ENCODE measurements at places on chromosomes 4 and X. TPM values are rescaled to one million over a fixed set of nuclear protein-coding genes. Genes with fewer than 3 reads are reported as not detected.

TCEAL2 gene
- total RNA-seq, result 15.1 TPM

TMSB15C gene
- total RNA-seq, result 2.6 TPM

CTAG2 gene
- not detected for total RNA-seq

TMA16 gene
- 67.3 TPM for total RNA-seq

PHOX2B gene
- not detected for total RNA-seq

MAGEE1 gene
- total RNA-seq, result 10.2 TPM

SCML2 gene
- 21.3 TPM for total RNA-seq

POU4F2 gene
- not detected for total RNA-seq

ZNF595 gene
- total RNA-seq, result 22.5 TPM

CXCL6 gene
- 8.0 TPM for total RNA-seq

DNA sequence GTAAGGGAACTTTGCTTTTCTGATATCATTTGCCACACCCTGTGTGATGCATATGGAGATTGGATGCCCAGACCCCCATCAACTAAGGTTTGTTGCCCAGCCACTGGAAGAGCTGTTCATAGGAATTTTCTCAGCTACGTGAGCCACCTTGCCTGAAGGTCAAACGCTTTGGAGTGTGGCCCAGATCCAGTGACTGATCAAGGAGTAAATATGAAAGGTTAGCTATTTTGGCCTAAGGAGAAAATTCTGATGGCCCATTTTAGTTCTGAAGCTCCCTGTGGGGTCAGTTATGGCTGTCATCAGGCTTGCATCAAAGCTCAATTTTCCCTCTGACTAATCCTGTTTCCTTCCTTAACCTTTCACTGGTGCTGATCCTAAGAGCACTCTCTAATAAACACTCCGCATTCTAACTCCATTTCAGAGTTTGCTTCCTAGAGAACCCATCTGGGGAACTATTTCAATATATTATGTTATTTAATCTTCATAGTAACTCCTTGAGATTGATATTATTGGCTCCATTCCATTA lies 407.7 kb downstream of the SPRY1 start:
- DNase-seq, result no peak

DNA sequence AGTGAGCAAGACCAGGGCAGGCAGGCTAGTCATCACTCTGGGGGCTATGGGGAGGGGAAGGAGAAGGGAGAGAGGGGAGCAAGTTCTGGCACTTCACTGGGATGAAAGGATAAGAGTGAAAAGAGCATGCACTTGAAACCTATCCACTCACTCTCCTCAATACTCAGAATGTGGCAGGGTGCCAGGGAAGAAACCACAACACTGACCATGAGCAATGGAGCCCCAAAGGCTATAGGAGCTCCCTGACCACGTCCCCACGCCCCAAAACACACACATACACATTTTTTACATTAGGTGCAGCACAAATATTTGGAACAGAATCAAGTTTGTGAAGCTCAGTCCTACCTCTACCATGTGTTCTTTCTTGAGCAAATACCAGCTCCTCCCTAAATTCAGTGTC lies 132.2 kb downstream of the IDS start:
- no peak for DNase-seq

GRCh38 chrX:12802741-12803140 lies 11.5 kb downstream of the PRPS2 start:
- no peak for DNase-seq

DNA sequence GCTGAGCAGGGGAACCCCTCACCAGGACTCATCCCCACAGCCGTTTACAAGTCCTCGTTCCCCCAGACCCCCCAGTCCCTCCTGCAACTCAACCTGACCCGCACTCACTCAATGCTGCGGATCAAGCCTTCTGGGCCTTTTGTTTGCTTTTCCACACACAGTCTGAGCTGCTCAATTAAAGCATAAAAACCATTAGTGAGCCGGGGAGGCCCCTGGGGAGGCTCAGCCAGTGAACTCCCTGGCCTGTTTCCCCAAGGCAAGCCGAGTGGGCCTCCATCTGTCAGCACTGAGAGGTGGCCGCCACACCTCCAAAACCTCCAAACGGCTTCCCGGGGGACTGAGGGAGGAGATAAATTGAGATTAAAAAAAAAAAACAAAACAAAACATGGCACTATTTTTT lies 158.5 kb downstream of the SHOX start:
- no peak for DNase-seq

- DNase-seq, result no peak
Observed at GRCh38 chrX:22542641-22543040, 269.9 kb downstream of the CBLL2 start.

DNA sequence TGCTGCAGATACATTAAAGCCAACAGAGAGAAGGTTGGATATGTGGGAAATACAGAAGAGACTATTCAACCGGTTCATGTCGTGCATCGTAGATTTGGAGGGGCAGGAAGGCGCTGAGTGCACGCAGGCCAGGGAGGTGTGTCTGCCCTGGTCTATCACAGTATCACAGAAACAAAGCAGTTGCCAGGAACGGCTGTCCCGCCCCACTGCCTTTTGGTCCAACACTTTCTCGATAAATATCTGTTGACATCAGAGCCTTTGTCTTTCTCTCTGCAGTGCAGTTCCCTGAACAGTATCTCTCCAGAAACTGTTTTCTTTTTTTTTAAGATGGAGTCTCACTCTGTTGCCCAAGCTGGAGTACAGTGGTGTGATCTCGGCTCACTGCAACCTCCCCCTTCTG lies 151.1 kb upstream of the BCOR start:
- DNase-seq, result no peak

DNA sequence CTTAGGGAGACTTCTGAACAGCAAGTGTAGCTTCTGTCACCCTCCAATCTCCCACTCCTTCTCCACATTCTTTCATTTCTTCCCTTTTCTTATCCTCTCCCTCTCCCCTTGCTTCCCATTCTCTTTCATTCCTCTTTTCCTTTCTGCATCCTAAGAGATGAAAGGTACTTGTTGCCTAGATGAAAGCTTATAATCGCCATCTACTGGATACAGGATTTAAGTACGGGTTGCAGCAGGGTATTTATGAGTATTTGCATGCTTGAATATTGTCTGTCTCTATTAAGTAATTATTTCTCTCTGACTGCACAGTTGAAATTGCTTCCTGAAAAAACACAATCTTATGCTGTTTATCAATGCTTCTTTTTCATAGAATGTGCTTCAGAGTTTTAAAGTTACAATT lies 174.0 kb upstream of the TENT5D start:
- DNase-seq, result no peak

DNA sequence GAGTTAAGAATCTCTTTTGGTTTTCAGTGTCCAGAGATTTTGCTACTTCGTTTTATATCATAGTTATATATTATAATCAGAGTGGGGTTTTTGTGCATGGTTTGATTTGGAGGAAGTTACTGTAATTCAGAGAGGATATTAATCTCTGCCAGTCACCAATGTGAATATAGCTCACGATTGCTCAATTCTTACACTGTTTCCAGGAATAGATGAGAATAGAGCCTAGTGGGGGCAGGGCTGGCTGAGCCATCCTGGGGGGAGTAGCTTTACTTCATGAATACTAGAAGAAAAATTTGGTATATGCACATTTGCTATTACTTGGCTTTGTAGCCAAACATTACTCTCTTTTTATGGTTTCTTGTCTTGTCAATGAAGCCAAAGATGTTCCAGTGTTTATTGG lies 60.9 kb upstream of the TRPC3 start:
- no peak for DNase-seq

DNA sequence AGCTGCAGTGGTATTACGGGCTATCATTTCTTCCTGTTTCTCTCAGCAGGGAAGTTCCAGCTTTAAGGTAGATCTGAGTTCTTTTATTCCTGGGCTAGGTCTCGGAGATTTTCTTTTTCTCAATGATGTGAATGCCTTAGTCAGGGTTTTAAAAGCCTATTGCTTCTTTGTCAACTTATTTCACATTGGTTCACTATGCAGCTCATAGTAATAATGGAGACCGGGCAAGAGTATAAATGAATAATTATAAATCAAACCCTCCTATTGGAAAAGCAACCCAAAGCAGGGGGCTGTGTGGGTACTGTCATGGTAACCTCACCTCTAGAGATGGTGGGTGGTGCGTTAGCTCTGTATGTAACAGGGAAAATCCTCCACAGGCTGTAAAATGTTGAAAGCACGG lies 563.6 kb downstream of the RPA4 start:
- no peak for DNase-seq

GRCh38 chr4:14596904-14597303 lies 405.4 kb upstream of the CPEB2 start:
- peak; percentile 1 for DNase-seq

DNA sequence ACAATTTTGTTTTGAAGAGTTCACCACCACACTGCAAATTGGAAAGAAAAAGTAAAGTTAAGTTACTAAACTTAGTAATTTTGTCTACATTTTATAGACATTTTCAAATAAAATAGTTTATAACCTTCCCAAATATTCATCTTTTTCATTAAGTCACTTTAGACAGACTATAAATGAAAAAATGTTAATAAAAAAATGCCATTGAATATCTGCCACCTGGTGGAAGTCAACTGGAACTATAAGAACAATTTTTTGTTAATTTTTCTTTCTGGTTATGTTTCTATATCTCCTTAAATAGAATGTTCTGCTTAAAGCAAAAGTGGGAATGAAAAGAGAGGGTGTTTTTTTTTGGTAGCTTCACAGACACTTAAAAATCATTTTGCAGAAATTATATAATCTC lies 534.4 kb upstream of the PCDH10 start:
- DNase-seq, result no peak

- DNase-seq, result no peak
Observed at GRCh38 chrX:1449823-1450149, 2.9 kb downstream of the ASMTL start.

DNA sequence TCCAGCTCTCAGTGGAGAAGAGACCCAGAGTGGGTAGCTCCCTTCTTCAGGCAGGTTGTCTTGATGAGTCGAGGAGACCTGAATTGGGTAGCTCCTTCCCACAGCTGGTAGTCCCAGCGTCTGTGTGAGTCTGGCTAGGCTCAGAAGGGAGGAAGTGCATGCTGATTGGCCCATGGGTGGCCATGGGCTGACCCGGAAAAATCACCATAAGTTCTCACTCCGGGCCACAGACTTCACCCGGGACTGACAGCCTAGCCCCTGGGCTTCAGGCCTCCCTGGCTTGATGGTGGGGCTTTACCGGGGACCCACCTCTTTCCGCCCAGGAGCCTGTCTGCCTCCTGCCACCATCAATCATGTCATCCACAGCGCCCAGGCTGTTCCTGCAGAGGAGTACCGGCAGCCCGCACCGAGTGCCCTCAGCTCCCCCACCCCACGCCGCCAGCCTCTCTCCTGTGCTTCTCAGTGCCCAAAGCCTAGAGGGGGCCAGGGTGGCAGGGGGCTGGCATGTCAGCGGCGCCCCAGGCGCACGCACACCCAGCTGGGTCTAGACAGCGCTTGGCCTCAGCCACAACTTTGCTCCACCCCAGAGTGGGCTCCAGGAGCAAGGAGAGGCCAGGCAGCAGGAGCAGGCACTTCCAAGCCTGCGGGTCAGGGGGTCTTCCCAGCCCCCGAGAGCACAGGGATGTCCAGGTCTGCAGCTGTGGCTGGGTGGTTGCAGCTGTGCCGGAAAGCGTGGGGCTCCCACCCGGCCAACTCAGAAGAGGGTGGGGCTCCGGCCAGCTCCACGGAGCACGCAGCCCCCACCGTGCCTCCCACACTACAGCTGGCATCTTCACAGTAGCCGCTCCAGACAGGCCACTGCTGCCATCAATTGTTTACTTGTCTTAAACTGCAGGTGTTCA lies 16.1 kb upstream of the SAT1 start:
- no peak for DNase-seq

GRCh38 chr4:7569810-7570783 lies 135.4 kb upstream of the PSAPL1 start:
- no peak for DNase-seq

DNA sequence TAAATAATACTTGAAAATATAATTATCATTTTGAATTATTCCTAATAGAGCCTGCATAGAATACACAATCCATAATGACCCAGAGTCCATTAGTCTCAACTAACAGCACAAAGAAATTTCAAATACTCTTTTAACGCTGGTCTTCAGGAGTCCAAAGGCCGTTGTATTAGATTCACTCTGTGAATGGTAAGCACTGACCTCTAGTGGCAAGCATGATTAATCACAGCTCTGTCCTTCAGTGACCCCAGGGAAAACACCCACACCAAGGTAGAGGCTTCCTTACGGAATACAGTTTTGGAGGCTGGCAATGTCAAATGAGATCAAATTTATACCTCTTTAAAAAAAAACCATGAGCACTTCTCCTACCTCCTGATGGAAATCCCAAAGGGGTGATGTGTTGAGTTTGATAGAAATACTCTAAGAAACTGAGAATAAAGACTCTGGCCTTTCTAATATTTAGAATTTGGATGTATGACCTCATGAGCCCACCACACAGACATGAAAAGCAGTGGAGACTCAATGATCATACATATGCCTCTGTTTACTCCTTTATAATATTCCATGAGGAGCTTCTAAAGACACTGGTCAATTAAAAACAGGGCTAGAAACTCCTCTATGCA lies 147.2 kb upstream of the DKK2 start:
- no peak for DNase-seq

GRCh38 chr4:152836936-152837335 lies 57.2 kb downstream of the ARFIP1 start:
- no peak for DNase-seq

DNA sequence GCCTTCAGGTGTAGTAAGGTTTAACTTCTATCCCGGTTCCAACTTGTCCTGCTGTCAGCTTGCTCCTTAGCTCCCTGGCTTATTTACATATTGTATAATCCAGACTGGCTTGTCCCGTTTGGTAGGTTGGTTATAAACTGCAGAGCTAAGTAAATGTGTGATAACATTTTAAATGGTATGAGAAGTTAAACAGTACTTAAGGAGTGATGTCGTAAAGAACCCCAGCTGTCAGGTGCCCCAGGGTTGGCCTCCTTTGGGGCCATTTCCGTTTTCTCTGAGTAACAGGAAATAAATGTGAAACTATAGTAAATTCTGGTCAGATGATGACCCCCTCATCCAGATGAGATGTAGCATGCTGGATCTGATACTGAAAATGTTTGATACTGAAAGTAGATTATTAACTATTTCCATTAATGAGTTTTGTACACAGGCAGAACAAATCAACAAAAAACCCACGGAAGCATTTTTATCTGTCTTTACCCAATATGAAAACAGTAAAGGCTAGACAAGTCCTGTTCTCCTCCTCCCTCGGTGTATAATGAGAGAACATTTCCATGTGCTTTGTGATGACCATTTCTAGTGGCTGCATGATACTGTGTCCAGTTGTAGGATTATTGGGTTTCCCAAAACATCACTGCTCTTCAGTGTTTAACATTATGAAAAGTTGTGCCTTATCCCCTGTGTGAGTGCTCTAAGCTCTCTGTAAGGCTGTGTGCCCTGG lies 22.4 kb downstream of the GAB1 start:
- no peak for DNase-seq

DNA sequence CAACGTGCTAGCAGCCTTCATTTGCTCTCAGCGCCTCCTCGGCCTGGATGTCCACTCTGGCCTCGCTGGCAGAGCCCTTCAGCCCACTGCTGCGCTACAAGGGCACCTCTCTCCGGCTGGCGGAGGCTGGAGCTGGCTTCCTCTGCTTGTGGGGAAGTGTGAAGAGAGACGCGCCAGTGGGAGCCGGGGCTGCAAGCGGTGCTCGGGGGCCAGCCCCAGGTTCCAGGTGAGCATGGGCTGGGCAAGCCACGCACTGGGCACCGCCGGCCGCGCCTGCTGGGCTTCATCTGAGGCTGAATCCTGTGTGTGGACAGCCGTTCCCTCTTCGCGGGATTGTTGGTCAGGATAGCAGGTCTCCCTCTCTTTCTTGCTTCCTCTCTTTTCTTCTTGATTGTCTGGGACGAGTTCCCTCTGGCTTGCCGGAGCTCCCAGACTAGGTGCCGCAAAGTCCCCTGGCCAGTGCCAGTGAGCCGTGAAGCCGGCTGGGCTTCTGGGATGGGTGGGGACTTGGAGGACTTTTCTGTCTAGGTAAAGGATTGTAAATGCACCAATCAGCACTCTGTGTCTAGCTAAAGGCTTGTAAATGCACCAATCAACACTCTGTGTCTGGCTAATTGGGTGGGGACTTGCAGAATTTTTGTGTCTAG lies 165.0 kb downstream of the HEPH start:
- DNase-seq, result no peak

All from H1 (cell line).